Calu3 (cell line): ENCODE measurements at places on chromosomes 11 and 22. TPM values are rescaled to one million over a fixed set of nuclear protein-coding genes. Genes with fewer than 3 reads are reported as not detected.
A peak's percentile ranks its signal among the peaks of the same experiment; 100 is the strongest.

Gene OR4D5
- not detected in 2 replicates for total RNA-seq

DNA sequence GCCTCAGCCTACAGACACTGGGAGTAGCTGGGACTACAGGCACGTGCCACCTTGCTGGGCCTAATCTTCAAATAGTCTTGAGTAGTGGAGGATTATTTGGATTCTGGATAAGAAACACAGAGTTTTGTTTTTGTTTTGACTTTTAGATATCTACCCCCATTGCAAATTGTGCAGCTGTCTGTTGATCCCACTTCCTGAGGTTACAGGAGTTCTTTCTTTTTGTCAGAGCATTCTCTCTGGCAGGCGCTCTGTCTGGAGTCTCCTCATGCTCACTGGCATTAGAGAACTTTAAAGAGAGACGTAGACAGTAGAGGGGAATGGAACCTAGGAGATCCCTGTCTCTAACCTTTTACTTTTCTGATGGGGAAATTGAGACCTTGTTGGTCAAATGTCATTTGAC is 7.8 kb upstream of the ADAMTS8 start:
- DNase-seq, result no peak
- H3K4me1 ChIP-seq, result no peaks in the 10 kb centered on the region
- peaks cover 36% of the 10 kb centered on the region for H3K27me3 ChIP-seq

Gene TRIM64C
- not detected in 2 replicates for total RNA-seq

- H3K27ac ChIP-seq, result no peak overlapping the region
- no peaks in the 10 kb centered on the region for H3K27me3 ChIP-seq
- no peaks in the 10 kb centered on the region for H3K4me1 ChIP-seq
Measured at GRCh38 chr11:121385688-121386087, 66.4 kb upstream of the SORL1 start.

- no peak overlapping the region for H3K4me3 ChIP-seq
- DNase-seq, result no peak
- H3K27me3 ChIP-seq, result no peaks in the 10 kb centered on the region
Measured at GRCh38 chr11:70491696-70492472, 93.6 kb downstream of the CTTN start.

Gene CLDN25
- not detected in 2 replicates for total RNA-seq

GRCh38 chr11:107991868-107992414 is 16.8 kb upstream of the CUL5 start:
- no peak for DNase-seq
- H3K27ac ChIP-seq, result no peak overlapping the region
- H3K36me3 ChIP-seq, result no peaks in the 10 kb centered on the region
- no peak overlapping the region for H3K4me3 ChIP-seq
- H3K4me1 ChIP-seq, result no peaks in the 10 kb centered on the region

DNA sequence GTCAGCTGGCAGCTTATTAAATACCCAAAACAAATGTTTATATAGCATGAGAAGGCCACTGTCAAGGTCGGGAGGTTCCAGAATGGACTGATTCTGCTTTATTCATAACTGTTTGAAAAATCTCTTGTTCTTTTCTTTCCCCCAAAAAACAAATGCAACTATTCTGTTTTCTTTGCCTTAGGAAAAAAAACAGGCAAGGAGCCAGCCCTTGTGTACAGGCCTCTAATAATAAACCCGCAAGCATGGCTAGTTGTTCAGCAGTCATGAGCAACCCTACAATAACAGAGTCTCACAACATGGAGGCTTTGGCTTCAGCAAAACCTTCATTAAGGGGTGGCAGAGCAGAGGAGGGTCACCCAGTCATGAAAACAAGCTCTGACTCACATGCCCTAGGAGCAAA is 191.7 kb downstream of the KIRREL3 start:
- H3K27ac ChIP-seq, result no peak overlapping the region
- no peaks in the 10 kb centered on the region for H3K36me3 ChIP-seq
- DNase-seq, result no peak
- no peaks in the 10 kb centered on the region for H3K27me3 ChIP-seq

GRCh38 chr11:120141768-120142423 is 4.0 kb upstream of the TRIM29 start:
- peaks cover 67% of the 10 kb centered on the region for H3K27me3 ChIP-seq
- no peaks in the 10 kb centered on the region for H3K36me3 ChIP-seq
- no peaks in the 10 kb centered on the region for H3K4me1 ChIP-seq

- no peaks in the 10 kb centered on the region for H3K4me1 ChIP-seq
- H3K36me3 ChIP-seq, result no peaks in the 10 kb centered on the region
- no peak within 1 kb of the TSS for H3K4me3 ChIP-seq
- DNase-seq, result peak; percentile 41
Measured at GRCh38 chr11:122981388-122982264, at the start of gene BSX. Gene BSX (minus strand): TSS chr11:122981834. CDS start chr11:122981671, 163 bp downstream.

Gene SYT13
- 31.1 and 36.8 TPM in 2 replicates for total RNA-seq

Gene CDC42EP2
- 35.6 and 43.2 TPM in 2 replicates for total RNA-seq

Gene RAB38
- total RNA-seq, result 6.3 and 7.3 TPM in 2 replicates

DNA sequence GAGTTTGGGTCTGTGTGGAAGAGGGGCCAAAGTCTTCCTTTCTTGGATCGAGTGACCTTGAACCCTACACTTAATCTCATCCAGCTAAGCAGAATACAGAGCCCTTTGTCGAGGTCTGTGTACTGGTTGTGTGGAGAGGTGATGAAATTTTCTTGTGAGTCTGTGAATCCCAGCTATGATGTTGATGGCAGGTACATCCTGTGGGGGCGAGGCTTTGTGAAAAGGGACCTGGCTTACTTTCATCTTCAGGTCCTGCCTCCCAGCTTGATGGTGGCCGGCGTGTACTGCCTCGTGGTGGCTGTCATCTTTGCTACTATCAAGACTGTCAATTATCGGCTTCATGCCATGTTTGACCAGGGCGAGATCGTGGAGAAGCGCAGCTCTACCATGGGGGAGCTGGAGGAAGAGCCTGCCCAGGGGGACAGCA is 1.0 kb downstream of the PCNX3 start:
- peak overlapping the region; percentile 85 for H3K27ac ChIP-seq
- no peak for DNase-seq
- H3K27me3 ChIP-seq, result no peaks in the 10 kb centered on the region

GRCh38 chr22:33227791-33228190 is 169.6 kb upstream of the SYN3 start:
- H3K4me1 ChIP-seq, result no peaks in the 10 kb centered on the region
- H3K4me3 ChIP-seq, result no peak overlapping the region
- H3K36me3 ChIP-seq, result no peaks in the 10 kb centered on the region
- peaks cover under 1% of the 10 kb centered on the region for H3K27me3 ChIP-seq

Gene TTC36
- 0.38 and 0.39 TPM in 2 replicates for total RNA-seq

- no peak overlapping the region for H3K27ac ChIP-seq
- H3K36me3 ChIP-seq, result no peaks in the 10 kb centered on the region
- H3K4me3 ChIP-seq, result no peak overlapping the region
- no peak for DNase-seq
- H3K4me1 ChIP-seq, result peaks cover 24% of the 10 kb centered on the region
Measured at GRCh38 chr11:36034551-36035331, 90.9 kb downstream of the LDLRAD3 start.

GRCh38 chr11:58334708-58335107 is 24.2 kb downstream of the OR5B17 start:
- DNase-seq, result peak; percentile 38
- peaks cover 4% of the 10 kb centered on the region for H3K36me3 ChIP-seq
- H3K4me1 ChIP-seq, result peaks cover 16% of the 10 kb centered on the region
- H3K4me3 ChIP-seq, result no peak overlapping the region

DNA sequence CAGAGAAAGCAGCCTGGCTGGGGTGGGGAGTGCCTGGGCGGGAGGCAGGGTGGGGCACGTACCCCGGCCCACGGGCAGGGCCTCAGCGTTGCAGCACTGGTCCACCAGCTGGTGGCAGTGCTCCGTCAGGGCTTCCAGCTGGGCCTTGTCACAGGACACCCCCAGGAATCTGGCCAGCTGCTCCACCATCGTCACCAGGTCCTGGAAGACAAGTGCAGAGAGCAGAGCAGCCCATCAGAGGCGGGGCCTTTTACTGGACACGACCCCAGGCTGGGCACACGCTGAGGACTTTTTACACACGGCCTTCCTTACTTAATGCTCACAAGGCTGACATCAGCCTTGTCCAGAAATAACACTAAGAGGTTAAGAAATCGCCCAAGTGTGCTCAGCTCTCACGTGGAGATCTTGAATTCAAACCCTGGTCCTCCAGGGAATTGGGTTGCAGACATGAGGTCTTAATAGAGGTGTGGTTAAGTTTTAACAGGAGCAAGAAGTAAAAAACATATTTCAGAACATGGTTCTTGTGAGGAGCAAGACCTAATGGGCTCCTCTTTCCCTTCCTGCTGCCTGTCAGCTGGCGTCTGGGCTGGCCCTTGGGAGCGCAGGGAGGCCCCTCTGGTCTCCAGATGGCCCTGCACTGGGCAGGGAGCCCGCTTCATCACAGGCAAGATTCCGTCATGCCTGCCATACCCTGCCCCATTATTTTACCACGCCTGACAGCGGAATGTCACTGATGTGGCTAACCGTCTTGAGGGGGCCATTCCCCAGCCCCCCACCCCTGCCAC is 17.1 kb upstream of the EFCAB6 start:
- H3K27me3 ChIP-seq, result no peaks in the 10 kb centered on the region
- H3K27ac ChIP-seq, result no peak overlapping the region
- no peak for DNase-seq
- H3K4me3 ChIP-seq, result no peak overlapping the region

DNA sequence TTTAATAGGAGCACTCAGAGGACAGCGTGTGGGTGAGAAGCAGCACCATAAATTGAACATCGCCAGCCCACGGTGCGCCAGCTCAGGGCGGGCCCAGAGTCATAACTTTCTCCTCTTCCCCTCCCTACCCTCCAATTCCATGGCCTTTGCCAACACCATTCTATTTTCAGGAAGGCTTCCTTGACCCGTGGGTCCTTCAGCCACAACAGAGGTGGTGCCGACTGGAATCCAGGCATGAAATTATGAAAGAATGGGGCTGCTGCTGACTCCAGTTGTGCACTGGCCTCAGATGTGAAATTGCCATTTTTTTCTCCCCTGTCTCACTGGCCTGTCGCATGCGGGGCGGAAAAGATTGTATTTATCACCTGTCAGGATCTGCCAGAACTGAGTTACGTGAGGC is 345.9 kb downstream of the MIAT start:
- no peak overlapping the region for H3K4me3 ChIP-seq
- H3K4me1 ChIP-seq, result no peaks in the 10 kb centered on the region
- H3K36me3 ChIP-seq, result no peaks in the 10 kb centered on the region
- H3K27ac ChIP-seq, result no peak overlapping the region
- H3K27me3 ChIP-seq, result peaks cover 28% of the 10 kb centered on the region

Gene KCTD14
- total RNA-seq, result 13.2 and 17.6 TPM in 2 replicates

Gene MRGPRF
- 0.14 and 0.15 TPM in 2 replicates for total RNA-seq

- H3K27ac ChIP-seq, result no peak overlapping the region
- H3K36me3 ChIP-seq, result no peaks in the 10 kb centered on the region
- no peak for DNase-seq
- H3K27me3 ChIP-seq, result no peaks in the 10 kb centered on the region
- H3K4me1 ChIP-seq, result no peaks in the 10 kb centered on the region
Measured at GRCh38 chr11:126165757-126166156, 45.7 kb downstream of the RPUSD4 start.

DNA sequence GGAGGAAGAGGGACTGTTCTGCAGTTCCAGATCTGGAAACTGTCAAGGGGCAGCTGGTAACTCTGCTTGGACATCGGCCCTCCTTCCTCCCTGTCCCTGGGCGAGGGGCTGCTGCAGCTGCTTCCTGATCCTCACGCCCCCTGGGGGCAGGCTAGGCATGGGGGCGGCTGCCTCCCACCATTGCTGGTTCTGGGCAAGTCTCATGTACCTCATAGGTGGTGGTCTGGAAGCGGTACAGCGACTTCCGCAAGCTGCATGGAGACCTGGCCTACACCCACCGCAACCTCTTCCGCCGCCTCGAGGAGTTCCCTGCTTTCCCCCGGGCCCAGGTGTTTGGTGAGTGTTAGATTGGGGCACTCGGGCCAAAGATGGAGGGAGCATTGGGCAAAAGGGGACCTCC is 5.0 kb downstream of the SNX15 start:
- no peak overlapping the region for H3K27ac ChIP-seq
- no peaks in the 10 kb centered on the region for H3K27me3 ChIP-seq
- peaks cover 12% of the 10 kb centered on the region for H3K36me3 ChIP-seq
- DNase-seq, result no peak
- H3K4me1 ChIP-seq, result peaks cover 9% of the 10 kb centered on the region
- H3K4me3 ChIP-seq, result no peak overlapping the region

Gene OR5A1
- total RNA-seq, result not detected in 2 replicates

Gene SMTNL1
- not detected in 2 replicates for total RNA-seq

Gene NCF4
- 0.54 TPM in 1 of 2 replicates, not detected in the other for total RNA-seq

Gene KCNJ4
- not detected in 2 replicates for total RNA-seq

DNA sequence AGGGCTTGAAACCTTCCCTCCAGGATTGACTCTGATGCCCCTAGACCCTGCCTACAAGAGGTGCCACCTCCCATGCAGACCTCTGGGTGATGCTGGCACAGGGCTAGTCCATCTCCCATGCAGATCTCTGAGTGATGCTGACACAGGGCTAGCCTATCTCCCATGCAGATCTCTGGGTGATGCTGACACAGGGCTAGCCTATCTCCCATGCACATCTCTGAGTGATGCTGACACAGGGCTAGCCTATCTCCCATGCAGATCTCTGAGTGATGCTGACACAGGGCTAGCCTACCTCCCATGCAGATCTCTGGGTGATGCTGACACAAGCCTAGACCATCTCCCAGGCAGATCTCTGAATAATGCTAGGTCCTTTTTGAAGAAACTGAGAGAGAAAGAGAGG is 321.7 kb downstream of the NTM start:
- H3K36me3 ChIP-seq, result no peaks in the 10 kb centered on the region
- DNase-seq, result no peak
- no peak overlapping the region for H3K4me3 ChIP-seq
- H3K27ac ChIP-seq, result no peak overlapping the region

GRCh38 chr11:518463-519202 is 11.6 kb upstream of the RNH1 start:
- no peaks in the 10 kb centered on the region for H3K27me3 ChIP-seq
- peaks cover 21% of the 10 kb centered on the region for H3K36me3 ChIP-seq
- peak; percentile 93 for DNase-seq
- peak overlapping the region; percentile 30 for H3K4me3 ChIP-seq
- no peaks in the 10 kb centered on the region for H3K4me1 ChIP-seq

DNA sequence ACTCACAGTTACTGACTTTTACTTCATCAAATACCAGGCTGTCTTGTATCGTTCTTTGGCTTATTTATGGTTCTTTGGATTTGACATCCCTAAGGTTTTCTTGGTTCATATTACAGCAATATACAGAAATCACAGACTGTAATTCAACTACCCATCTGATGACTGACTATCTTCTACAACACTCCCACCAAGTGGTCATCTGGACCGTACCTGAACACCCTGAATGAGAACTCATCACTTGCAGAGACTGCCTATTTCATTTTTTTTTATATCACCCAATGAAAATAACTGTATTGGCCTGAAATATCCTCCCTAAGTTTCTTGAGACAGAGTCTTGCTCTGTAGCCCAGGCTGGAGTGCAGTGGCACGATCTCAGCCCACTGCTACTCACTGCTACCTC is 9.5 kb upstream of the UPB1 start:
- no peak for DNase-seq
- H3K27ac ChIP-seq, result no peak overlapping the region
- no peaks in the 10 kb centered on the region for H3K27me3 ChIP-seq

DNA sequence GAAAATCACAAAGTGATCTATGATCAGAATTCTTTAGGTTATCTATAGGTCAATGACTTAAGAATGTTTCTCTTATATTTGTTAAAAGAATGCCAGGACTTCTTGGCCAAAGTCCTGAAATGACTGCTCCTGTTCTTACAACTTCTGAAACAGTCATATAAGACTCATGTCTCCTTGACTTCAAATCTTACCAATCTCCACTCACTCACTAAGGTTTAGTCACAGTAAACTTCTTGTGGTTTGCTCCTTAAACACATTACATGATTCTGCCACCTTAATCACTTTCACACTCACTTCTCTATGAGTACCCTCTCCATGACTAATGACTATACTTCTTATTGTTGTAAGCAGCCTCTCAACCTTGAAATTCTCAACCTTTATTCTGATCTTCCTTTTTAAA is 648.7 kb upstream of the CCDC179 start:
- H3K36me3 ChIP-seq, result no peaks in the 10 kb centered on the region
- no peaks in the 10 kb centered on the region for H3K4me1 ChIP-seq
- no peak overlapping the region for H3K4me3 ChIP-seq
- no peaks in the 10 kb centered on the region for H3K27me3 ChIP-seq
- no peak overlapping the region for H3K27ac ChIP-seq

Gene BID
- total RNA-seq, result 99.3 and 103 TPM in 2 replicates
